Stimulated activated CD4-positive, alpha-beta T cell treated with anti-CD3 and anti-CD28 coated beads, TNF-alpha, amount 100 ng/mL, for 4 hours (primary cell): ENCODE measurements at places on chromosomes 5 and 9.

DNA sequence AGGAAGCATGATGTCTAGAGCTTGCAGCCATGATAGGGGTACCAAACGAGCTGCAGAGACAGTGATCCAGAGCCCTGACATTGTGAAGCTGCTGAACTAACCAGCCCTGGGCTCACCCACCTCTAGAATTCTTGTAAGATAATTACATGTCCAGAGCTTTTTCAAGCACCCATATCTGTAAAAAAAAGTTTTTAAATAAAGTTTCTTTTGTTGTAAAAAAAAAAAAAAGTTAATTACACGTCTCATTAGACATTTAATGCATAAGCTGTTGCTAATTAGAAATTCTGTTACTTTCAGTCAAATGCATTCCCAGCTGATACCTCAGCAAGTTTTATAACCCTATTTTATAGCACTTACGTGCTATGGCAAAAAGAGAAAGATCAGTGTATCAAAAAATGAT lies 65.6 kb downstream of the C9orf85 start:
- DNase-seq: no peak

- no peak for DNase-seq
Observed at GRCh38 chr5:1042626-1043025, 34.0 kb downstream of the NKD2 start.

DNA sequence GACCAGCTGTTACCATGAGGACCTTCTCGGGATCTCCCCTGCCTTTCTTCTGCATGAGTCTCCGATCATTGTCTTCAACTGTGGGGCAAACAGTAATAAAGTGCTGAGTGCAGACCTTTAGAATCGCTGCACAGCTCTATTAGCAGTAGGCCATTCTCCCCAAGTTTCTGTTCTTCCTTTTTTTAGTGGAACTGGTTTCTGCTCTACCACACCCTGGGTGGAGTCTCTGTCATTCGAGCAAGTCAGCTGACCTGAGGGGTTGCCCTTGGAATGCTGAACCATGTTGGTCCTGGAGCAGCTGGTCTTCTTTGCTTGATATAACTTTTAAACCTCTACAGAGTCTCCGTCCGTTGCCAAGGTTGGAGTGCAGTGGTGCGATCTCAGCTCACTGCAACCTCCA lies 33.4 kb upstream of the GNPDA1 start:
- DNase-seq: no peak

DNA sequence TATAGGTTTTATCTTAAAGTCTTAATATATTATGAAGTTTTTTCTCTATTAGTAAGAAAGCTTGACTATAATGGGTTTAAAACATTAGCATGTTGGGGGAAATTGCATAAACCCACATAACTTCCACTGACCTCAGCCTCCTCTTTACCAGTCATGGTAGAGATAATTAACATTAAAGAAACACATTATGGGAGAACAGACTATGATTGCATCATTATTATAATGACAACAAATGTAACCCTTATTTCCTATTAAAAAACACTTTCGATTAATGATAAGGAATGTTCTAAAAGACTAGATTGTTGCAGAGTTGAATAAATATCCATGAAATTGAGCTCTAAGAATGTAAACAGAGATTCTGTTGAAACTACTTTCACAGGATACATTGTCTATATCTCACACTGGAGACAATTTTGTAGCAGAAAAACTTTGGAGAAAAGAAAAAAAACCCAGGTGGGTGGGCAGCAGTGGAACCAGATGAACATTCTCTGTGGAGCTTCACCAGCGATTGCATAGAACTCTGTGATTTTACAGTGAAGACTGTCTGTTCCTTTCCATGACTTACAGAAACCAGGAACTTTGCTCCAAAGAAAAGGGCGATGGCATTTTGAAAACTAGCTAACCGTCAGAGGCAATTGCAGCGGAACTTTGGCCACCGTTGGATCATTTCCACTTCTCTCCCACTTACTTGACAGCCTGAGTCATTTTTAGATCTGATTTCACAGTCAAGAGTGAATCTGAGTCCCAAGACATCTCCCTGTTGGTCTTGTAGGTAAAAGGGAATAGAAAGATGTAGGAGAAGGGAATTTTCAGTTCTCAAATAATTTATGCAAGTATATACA lies 21.0 kb upstream of the ERAP2 start:
- no peak for DNase-seq

DNA sequence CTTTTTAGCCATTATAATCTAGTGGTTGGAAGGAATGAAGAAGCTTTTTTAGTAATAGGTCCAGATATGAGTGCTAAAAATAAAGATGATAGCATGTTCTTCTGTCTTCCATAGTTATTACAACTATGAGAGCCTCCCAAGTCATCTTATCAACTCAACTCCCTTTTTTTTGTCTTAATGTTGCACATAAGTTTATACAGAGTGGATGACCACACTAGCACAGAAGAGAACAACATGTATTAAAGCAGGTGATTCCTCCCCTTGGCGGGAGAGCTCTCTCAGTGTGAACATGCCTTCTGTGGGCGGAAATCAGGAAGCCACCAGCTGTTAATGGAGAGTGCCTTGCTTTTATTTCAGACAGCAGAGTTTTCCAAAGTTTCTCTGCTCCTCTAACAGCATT lies 40.1 kb upstream of the STX17 start:
- no peak for DNase-seq

DNA sequence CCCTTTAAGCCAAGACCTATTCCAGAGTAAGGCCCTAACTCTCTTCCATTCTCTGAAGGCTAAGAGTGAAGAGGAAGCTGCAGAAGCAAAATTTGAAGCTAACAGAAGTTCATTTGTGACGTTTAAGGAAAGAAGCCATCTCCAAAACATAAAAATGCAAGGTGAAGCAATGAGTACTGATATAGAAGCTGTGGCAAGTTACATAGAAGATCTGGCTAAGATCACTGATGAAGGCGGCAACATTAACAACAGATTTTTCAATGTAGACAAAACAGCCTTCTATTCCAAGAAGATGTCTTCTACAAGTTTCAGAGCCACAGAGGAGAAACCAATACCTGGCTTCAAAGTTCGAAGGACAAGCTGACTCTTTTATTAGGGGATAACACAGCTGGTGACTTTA lies 1143.4 kb downstream of the CDH12 start:
- no peak for DNase-seq

DNA sequence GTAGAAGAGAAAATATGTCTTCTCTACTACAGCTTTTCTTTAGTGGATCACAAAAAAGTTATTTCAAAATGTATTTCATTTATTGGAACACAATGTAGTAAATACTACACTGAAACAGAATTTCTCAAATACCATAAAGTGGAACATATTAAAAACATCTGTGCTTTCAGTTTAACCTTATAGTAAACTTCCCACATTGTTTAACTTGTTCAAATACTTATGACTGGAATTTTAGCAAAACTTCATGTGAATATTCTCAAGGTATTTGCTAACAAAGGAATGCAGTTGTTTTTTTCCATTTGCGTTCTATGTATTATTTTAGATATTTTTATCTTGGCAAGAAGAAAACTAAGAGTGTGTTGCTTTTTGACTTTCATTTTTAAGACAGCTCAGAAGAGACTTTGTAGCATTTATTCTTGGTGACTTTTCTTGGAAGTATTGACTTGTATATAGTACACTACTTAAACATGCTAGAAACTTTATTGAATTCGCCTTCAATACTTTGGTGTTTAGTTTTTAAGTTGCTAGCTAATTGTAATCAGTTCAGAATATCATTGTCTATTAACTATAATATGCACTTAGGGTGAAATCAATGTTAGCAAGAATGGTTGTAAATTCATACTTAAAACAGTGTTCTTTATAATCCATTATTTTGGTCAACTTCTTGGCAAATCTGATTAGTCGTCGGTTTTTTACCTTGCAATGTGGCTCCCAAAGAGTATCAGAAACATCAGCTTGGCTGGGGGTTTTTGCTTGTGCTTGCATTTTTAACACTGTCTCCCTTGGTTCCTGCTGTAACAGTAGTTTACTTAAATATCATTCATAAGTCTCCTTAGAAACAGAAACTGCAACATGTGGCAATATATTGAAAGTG lies 5.0 kb upstream of the RHOBTB3 start:
- DNase-seq: no peak

GRCh38 chr5:169085636-169086035 lies 215.3 kb downstream of the SLIT3 start:
- no peak for DNase-seq

- DNase-seq: no peak
Observed at GRCh38 chr5:89946916-89947315, 462.6 kb downstream of the CETN3 start.

DNA sequence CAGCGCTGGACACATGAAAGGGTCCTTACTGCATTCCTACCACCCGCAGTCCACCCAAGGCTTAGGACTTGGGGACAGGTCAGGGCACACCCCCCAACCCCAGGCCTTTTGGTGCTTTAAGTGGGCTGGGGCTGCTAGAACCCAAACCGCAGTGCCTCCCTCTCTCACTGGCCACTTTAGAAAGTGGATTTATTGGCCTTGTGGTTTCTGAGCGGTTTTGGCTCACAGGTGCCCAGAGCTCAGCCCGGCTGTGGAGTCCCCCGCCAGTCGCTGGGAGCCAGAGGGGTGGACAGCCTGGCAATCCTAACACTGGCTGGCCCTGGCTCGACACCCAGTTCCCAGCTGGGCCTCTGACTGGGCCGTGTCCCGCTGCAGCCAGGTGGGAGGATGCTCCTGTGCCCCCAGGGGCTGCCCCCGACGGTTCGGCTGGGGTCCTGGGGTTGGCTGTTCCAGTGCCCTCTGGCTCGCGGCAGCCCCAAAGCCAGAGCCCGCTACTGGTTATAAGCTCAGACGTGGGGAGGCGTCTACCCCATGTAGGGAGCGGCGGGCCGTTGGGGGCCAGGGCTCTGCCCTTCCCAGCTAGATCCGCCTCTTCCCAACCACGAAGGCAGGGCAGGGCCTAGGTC lies 65.2 kb upstream of the RNU6ATAC start:
- DNase-seq: no peak

GRCh38 chr9:107007402-107007801 lies 144.4 kb downstream of the ZNF462 start:
- DNase-seq: no peak

DNA sequence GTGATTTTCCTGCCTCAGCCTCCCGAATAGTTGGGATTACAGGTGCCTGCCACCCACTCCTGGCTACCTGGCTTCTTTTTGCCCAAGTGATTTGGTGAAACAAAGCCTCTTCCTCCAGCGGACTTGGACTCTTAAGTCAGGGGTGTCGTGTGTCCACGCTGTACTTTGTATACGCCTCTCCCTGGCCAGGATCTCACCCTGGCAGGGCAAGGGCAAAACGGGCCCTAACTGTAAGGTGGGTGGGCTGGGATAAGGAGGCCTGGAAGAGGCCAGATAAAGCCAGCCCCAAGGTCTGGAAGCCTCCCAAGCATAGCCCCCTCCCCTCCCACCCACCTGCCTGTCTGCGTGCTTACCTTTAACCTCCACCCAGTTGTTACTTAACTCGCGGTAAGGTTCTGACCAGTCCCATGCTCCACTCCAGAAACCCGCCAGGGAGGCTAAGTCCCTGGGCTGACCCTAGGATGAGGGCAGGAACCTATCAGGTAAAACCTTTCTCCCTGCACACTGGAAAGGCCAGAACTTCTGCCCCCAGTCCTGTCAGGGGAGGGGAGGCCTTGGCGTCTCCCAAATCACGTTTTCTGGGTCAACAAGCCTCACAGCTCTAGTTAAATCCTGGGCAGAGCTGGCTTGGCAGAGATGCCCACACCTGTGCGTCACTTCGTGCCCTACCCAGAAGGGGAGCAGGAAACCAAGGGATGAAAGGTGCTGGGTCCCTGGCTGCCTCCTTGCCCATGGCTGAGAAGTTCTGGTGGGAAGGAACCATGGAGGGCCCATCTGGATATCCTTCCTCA lies 8.4 kb downstream of the CDK9 start:
- DNase-seq: no peak

DNA sequence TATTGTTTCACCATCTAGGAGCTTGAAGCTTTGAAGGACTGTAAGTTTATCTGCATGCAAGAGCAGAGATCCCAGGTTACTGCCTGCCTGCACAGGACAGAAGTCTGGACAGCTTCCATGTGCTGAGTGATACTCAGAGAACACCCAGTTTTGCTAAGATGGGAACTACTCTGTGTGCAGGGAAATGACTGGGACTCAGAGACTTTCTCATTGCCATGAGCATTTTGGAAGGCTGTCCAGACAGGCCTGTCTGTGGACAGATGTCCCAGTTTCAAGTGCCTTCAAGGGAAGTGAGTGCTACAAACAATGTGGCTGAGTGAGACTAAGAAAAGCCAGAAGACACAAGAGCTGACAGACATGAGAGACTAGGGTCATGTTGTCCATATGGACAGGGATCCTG lies 19.2 kb upstream of the ZNF131 start:
- no peak for DNase-seq

DNA sequence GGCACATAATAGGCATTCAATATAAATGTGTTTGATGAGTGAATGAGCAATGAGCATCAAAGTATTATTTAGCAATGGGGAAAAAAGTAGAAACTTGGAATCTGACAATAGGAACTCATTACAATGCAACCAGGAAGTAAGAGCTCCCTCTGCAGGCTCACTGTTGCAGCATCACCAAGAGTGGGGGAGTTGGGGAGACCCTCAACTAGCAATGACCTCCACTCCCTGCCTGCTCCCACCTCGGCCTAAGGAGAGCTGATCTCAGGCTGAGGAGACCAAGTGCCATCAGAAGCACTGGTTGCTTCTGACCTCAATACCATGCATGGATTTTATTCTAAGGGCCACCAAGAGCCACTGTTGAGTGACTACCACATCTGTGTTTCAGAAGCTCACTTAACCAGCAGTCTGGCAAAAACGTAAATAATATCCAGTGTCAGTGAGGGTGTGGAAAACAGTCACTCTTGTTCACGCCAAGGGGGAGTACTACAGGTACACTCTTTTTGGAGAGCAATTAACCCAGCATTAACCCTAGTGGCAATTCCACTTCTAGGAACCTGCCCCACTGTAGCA lies 8.0 kb downstream of the VDAC1 start:
- DNase-seq: no peak

DNA sequence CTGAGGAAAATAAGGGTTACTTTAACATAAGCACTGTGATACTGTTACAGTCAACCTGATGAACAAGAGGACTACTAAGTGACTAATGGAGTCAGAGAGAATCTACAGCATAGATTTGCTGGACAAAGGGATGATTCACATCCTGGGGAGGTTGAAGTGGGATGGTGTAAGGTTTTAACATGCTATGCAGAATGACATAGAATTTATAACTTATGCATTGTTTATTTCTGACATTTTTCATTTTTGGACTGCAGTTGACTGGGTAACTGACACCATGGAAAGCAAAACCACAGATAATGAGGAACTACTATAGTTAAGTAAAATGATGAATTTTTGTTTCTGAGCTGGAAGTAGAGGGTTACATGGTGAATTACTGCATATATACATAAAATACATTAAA lies 389.2 kb downstream of the MAT2B start:
- DNase-seq: no peak

DNA sequence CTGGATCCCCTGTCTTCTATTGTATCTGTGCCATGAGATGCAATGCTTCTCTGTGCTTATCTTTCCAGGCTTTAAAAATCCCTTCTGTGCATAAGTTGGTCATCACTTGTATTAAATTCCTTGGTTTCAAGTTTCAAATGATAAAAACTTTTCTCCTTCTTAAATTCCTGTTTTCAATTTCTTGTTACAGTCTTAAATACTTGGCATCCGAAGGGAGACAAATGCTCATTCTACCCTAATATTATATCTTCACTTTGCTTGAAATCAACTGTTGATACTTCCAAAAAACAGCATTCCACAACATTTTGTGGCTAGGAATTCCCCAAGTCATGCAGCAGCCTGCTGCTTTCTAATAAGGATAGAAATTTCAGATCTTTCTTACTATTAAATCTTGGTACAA lies 413.2 kb upstream of the ACTBL2 start:
- DNase-seq: no peak

GRCh38 chr5:114952876-114953275 lies 216.8 kb downstream of the TRIM36 start:
- no peak for DNase-seq

GRCh38 chr9:15211815-15212495 lies 95.1 kb downstream of the TTC39B start:
- no peak for DNase-seq
